ENCODE measurements at places on chromosomes 5 and 9.

GRCh38 chr5:147972076-147972840 lies 65.9 kb upstream of the C5orf46 start:
- DNase-seq = no peak

- no peak for DNase-seq
Measured at GRCh38 chr9:76646249-76646648, 118.0 kb upstream of the PCA3 start.

GRCh38 chr5:167634432-167634831 lies 657.0 kb upstream of the WWC1 start:
- DNase-seq = no peak

- DNase-seq = no peak
Measured at GRCh38 chr5:55899344-55899743, 48.2 kb downstream of the IL31RA start.

GRCh38 chr5:102722931-102723330 lies 32.2 kb upstream of the PAM start:
- DNase-seq = no peak

- no peak for DNase-seq
Measured at GRCh38 chr5:179304871-179305270, 40.4 kb downstream of the ADAMTS2 start.

Measured in stimulated activated CD8-positive, alpha-beta memory T cell treated with anti-CD3 and anti-CD28 coated beads, Interleukin-4, amount 100 ng/mL, for 1 hour (primary cell).